ENCODE measurements at places on chromosomes 1 and 21. TPM values are rescaled to one million over a fixed set of nuclear protein-coding genes. Genes with fewer than 3 reads are reported as not detected.

GRCh38 chr1:90568436-90568835, 148.7 kb downstream of the BARHL2 start:
- DNase-seq = no peak

DNA sequence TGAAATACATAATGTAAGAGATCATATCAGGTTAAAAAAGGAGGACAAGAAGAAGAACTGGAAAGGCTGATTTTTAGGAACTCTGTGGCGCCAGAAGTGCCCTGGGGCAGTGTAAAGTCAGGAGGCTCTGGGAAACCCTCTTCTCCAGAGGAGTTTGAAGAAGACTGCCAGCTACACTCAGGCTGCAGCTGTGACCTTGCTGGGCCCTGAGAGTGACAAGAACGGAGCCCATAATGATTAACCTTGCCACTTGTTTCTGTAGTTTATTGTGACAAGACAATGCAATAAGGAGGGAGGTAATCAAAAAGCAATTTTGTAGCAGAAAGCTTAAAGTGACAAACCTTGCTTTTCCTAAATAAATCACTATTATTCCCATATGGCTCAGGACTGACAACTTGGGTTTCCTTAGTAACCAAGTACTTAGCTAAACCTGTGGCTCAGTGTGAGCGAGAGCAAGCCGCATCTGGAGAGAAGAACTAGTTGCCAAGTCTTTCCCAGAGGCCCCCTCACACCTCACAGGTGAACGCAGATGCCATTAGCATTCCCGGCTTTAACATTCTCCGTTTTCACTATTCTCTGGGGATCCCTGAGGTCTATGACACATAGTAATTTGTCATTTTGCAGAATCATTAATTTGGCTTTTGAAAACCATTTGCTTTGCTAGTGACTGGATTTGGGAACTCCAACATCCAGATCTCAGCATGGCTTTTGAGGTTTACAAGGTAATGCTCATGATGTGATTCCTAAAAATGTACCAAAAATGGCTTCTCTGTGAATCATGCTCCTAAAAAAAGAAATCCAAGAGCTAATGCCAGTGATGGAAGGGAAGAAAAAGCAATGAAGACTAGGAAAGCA, 115.9 kb downstream of the OMA1 start:
- DNase-seq = no peak

- no peak for DNase-seq
These were observed 125.8 kb downstream of the RRAGC start for GRCh38 chr1:38733761-38734160.

- DNase-seq = no peak
These were observed 86.2 kb downstream of the DTL start for GRCh38 chr1:212121779-212122178.

Gene NCAM2
- total RNA-seq = 15.9 TPM

Gene CLCN6
- total RNA-seq = 33.7 TPM

DNA sequence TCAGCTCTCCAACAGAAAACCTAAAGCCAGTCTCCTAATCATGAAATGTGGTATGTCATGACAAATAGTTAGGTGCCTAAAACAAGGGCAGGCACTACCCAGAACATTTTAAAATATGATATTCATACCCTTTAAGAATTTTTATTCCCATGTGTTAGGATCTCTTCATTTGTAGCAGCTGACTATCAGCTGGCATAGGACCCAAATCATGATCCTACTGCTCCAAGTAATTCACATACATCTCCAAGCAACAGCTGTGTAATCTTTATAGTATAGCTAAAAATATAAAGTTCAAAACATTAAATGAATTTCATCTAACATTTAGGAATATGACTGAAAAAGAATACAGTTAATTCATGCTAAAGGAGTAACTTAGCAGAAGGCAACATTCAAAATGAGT, 57.5 kb downstream of the ENAH start:
- no peak for DNase-seq

DNA sequence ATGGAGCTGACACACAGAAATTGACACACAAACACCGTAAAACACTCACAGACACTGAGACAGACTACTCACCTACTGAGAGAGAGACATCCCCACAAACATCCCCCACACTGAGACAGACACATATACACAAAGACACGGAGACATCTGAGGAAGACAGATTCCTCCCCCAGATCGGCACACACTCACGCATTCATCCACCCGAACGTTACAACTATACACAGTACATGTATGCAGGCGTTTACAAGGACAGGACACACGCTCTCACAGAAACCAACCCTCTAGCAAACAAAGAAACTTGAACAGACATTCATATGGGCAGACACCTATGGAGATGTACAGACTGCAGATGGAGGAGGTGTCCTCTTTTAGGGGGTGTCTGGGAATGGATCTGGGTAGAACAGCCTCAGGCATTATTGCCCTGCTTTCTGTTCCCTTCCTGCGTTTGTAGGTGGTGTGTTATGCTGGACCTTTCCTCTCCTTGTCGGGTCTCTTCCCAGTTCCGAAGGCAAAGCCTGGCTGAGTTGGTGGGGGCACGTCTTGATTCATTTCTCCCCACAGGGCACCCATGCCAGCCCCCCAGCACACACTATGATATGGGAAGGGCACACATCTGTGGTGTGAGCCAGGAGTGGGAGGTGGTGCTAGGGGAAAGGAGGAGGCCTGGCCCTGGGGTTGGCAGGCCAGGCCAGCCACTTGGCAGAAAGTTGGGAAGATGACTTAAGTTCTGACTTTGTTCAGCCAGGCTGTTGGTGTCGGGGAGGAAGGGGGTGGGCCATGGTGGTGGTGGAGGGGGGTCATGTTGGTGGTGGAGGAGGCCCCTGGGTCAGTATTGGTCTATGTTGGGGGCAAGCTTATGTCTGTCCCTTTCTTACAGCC, 1.5 kb downstream of the KIRREL1 start:
- no peak for DNase-seq

- no peak for DNase-seq
These were observed 111.8 kb upstream of the ADAR start for GRCh38 chr1:154719586-154720327.

All from upper lobe of right lung (tissue), 1 donor.